ENCODE measurements at places on chromosomes 16 and 17.

GRCh38 chr16:65845466-65846209 is 520.9 kb upstream of the CDH5 start:
- DNase-seq = no peak

DNA sequence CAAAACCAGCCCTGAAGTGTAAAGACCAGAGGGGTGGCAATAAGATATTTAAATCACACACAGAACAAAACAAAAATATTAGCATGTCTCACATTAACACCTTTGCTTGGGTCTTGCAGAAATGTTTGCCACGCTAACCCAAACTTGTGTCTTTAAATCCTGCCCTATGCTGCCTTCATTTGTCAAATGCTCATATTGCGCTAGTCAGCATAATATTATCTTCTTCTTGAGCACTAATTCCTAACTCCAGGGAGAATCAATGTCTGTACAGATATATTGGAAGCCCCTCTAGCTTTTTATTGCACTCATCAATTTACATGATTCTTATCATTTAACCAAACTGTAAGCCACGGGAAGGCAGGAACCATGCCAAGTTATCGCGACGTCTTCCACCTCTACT is 614.8 kb upstream of the SOX9 start:
- no peak for DNase-seq

DNA sequence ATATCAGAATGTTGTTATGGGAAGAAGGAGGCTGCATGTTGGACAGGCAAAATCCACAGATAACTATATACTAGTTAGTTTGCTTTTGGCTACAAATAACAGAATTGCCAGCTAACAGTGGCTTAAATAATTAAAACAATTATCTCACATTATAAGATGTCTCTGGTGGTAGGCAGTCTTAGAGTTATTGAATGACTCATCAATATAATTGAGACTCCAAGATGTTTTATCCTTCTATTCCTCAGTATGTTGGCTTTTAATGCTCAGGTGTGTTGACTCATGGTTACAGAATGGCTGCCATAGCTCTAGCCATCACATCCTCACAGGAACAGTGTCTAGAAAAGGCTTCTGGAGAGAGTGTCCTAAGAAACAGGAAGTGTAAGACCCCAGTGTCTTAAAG is 11.1 kb downstream of the CHP2 start:
- no peak for DNase-seq

DNA sequence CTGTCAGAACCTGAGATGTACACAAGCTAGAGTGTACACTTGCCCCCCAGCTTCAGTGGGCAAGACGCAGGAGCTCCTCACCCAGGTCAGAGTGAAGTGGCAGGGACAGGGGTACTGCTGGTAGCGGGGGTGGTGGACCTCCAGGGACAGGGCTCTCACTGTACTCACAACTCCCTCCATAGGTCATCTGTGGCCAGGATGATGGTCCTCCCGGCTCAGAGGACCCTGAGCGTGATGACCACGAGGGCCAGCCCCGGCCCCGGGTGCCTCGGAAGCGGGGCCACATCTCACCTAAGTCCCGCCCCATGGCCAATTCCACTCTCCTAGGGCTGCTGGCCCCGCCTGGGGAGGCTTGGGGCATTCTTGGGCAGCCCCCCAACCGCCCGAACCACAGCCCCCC is 2.7 kb downstream of the NXPH3 start:
- DNase-seq = no peak

GRCh38 chr17:79648181-79648831 is 37.5 kb upstream of the RBFOX3 start:
- no peak for DNase-seq

- no peak for DNase-seq
These were observed 73.7 kb downstream of the TNRC6C start for GRCh38 chr17:78032166-78032565.

- DNase-seq = no peak
These were observed 21.1 kb upstream of the TMC5 start for GRCh38 chr16:19396555-19397011.

DNA sequence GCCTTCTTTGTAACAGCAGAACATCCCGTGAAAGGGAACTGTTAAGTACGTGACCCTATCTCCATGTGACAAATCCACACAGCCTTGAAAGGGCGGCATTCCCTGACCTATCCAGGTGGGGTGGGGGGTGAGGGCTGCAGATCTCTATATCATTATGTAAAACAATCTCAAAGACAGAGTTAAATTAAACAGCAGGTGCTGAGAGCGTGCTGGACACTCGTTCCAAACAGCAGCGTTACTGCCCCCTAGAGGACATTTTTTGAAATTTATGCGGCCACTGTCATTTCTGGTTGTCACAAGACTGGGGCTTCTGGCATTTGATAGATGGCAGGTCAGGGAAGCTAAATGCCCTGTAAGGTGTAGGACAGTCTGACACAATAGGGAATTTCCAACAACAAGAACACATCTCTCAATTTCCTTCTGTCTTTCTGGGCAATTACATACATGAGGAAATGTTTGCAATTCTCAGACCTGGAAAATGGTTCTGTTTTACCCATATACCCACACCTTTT is 6.7 kb upstream of the SLC25A39 start:
- peak; percentile 54 for DNase-seq

DNA sequence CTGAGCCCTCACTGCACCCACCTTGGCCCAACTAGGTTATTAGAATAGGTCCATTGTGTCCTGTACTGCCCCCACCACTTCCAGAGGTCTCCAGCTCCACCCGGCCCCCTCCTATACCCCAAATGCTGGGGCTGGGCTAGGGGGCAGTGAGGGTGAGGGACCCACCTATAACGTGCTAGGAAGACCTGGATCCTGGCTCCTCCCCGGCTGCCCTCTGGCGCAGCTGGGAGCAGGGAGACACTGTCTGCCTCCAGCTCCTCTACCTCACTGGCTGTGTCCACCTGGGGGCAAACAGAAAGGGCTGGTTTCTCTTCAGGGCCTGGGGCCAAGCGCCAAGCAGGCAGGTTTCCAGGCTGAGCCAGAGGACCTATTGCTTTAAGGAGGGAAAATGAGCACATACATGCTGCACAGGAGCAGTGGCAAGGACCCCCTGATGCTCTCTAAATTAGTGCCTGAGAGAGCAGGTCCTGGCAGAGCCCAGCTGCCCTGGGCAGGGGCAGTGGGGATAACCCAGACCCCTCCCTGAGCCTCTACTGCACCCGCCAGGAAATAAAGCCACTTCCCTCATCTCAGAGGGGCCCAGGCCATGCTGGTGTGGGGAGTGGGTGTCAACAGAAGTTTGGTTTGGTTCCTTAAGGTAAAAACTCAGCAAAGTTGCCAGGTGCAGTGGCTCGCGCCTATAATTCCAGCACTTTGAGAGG is 12.2 kb downstream of the TSPOAP1 start:
- no peak for DNase-seq

DNA sequence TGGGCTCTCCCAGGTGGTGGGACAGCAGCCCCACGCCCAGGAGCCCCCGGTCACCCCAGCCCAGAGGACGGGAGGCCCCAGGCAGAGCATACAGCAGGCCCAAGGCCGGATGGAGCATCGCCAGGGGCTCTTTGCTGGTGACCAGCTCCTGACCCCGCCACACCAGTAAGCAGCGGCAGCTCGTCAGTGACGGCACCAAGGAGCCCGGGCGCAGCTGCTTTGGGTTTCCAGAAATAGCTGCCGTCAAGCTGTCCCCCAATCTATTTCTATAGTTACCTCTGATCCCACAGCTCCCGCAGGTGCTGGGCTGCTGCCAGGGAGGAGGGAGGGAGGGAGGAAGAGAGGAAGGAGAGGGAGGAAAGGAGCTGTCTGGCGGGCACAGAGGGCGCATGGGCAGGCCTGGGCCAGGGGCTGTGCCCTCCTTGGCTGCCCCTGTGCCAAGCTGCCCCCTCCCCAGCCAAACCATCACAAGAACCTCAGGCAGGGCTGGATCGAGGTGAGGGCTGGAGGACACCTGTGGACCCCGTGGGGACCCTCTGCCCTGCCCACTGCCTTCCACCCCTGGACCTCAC is 10.8 kb upstream of the RASD1 start:
- DNase-seq = no peak

DNA sequence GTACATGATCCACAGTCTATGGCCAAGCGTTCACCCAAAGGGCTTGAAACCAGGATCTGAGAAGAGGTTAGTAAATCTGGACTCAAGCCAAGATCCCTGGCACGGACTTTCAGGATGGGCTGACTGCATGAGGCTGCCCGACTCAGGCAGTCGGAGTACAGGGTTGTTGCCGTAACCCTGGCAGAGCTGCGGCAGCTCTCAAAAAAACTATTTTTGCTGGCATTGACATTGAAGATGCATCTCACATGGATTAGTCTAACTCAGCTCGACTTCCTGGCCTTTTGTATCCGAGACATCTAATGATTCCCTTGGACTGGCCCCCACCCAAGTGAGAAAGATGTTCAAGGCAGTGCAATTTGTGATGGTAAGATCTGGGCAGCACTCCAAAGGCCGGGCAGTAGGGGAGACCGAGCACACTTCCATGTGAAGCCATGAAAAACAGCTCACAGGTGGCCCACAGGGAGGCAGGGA is 6.2 kb downstream of the SLC47A1 start:
- no peak for DNase-seq
